ENCODE measurements at places on chromosomes 3 and 15.
A peak's percentile ranks its signal among the peaks of the same experiment; 100 is the strongest.

DNA sequence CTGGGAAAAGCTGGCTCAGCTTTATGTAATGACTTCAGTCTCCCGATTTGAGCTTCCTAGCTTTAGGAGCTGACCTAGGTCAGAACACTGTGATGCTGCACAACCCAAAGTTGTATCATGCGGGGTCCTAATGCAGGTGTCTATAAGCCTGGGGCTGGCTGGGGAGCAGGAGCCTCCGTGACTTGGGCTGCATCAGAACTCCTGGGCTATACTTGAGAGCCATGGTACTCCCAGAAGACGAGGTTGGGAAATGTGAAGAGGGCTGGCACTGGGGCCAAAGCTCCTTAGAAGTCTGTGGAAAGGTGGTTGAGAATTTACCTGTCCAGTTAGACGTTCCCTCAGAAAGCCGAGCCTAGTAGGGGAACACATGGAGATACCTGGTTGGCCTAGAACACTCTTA lies 57.0 kb downstream of the BSN start:
- DNase-seq: no peak

DNA sequence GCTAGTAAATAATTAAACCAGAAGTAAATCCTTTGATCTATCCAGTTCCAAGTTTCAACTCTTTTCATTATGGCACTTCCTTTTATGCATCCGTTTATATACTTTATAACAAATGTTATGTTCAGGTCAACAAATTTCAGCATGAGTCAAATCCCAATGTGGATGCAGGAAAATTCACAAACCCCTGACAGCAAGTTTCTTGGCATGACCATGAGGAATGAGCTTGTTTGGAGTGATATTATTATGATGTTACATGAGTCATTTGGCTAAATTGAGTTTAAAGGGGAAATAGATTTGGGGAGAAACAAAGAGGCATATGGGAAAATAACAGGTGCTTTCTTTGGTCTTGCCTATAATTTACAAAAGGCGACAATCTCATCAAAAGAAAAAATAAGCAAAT lies 32.1 kb upstream of the KCNMB2 start:
- DNase-seq: no peak

DNA sequence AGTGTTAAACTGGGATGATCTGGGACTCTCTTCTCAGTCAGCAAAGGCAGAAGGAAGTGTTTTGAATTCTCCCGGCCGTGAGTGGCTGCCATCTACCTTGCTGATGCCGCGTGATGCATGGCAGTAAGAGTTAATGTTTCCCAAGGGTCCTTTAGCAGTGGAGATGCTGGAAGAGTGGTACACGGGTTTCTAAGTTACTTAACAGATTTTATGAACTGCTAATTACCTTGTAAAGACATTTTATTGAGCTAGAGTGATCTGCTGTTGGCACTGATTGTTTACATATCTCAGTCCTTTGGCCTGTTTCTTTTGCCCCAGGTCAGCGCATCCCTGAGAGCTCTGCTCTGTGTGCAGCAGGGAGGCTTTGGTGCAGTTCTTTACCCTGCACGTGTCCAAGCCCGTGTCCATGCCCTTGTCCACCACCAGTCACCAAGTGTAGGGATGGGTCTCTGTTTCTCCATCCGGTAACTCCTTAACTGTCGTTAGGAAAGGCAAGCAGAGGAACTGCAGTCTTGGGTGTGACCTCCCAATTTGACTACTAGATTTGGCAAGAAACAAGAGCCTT lies 172.3 kb downstream of the SLCO3A1 start:
- no peak for DNase-seq

GRCh38 chr3:147393261-147393942 lies 12.9 kb downstream of the ZIC4 start:
- no peak for DNase-seq

DNA sequence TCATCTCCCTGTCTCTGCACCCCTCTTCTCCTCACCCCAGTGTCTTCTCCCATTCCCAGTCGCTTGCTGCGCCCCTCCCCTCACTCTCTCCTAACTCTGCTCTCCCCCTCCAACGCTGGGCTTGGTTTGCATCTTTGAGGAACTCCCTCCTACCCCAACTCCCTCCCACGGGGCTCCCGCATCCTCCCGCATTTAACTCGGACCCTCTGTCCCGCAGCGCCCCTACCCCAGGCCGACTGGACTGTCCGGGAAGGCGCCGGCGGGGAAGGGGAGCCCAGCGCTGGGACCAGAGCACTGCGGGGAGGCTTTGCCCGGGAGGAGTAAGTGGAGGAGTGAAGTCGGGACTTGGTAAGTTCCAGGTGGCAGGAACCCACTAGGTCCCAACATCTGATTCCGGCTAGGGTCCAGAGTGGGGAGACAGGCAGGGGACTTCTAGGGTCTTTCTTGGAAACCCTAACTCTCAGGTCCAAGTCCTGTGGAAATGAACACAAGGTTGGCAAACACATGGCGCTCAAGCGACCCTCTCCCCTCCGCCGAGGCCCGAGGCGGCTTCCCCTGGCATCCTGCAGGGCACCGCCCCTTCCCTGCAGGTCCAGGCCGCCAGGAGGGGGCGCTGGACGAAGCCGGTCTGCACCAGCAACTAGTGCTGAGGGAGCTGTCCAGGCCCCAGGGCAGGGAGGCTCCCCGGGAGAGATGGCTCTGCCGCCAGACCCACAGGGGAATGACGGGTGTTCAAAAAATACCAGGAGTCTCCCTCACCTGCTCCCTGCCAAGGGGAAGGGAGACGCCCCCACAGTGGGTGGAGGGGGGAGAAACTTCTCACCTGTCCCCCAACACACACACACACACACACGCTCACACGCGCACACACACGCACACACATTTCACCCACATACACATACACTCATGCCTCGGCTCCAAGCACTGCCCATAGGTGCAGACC lies 53.2 kb downstream of the LHFPL4 start:
- DNase-seq: no peak

DNA sequence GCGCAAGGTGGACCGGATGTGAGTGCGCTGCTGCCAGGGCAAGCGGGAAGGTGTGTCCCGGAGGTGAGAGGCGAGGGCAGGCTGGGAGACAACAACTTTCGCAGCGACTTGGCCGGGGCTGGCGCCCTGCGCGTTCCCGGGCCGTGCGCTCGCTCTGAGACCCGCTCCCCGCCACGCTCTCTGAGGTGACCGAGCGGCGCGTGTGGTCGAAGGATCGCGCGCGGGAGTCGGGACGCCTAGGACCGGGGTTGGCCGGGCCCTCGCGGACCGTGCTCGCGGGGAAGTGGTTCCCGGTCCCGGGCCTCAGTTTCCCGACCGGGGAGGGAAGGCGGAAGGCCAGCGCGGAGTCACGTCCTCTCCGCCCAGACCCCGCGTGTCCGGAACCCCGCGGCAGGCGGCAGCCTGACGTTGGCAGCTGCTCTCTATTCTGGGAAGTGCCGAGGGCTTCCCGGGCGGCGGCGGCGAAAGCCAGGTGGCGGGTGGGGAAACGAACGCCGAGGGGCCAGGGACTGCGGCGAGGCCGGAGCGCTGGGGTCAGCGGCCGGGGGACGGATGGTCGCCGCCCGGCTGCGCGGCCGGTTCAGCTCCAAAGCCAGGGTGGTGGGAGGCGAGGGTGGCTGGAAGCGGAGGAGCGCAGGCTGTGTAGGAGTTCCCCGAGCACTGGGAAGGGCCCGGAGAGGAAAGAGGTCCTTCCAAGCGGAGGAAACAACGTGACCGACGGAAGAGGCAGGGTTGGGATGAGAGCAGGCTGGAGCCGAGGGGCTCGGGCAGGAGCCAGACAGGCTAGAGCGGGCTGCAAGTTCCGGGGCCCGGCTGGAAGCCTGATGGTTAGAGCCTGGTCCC lies 1.0 kb upstream of the IGF2BP2 start:
- DNase-seq: peak; percentile 78

DNA sequence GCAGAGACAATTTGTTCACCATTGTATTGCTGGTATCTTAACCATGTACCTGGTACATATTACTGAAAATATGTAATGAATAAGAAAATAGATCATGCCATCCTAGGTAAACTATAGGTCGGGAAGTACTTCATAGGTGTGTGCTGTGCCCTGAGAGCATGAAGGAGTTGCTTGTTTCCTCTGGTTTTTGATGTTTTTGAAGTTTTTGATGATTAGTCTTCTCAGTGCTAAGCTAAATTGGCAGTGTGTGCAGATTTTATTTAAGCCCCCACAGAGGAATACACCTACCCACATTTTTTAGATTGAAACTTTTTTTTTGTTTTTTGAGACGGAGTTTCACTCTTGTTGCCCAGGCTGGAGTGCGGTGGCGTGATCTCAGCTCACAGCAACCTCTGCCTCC lies 16.6 kb downstream of the HMG20A start:
- DNase-seq: no peak

DNA sequence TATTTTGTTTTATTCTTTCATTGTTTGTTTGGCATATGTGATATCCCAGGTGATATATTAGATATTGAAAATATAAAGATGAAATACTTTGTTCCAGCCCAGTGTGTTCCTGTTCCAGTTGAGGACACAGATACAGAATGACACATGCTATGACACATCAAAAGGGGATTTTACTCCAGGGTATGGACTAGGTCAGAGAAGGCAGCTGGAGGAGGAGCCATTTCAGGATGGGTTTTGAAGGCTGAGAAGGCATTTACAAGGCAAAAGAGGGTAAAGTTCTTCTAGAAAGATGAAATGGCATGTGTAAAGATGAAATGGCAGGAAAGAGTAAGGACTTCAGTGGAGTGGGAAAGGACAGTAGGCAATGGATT lies 163.8 kb downstream of the ZIC1 start:
- DNase-seq: no peak

GRCh38 chr3:51568036-51568435 lies 29.5 kb downstream of the RAD54L2 start:
- no peak for DNase-seq

DNA sequence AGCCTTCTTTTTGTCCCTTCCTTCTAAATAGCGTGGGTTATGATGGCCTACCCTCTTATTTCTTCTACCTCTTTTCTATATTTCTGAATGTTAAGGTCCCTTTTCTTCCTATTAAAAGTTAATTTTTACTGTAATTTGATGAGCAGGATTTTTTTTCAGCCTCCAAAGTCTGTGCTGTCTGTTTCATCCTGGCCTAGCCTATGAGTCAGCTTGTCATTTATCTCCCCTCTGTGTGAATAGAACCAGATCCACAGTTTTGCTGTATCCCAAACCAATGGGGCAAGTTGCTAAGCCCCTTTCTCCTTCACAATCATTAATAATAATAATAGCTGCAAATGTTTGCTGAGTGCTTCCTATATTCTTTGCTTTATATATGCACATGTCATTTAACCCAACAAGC lies 18.1 kb upstream of the C3orf38 start:
- no peak for DNase-seq
